ENCODE measurements at places on chromosomes 2 and 18.

DNA sequence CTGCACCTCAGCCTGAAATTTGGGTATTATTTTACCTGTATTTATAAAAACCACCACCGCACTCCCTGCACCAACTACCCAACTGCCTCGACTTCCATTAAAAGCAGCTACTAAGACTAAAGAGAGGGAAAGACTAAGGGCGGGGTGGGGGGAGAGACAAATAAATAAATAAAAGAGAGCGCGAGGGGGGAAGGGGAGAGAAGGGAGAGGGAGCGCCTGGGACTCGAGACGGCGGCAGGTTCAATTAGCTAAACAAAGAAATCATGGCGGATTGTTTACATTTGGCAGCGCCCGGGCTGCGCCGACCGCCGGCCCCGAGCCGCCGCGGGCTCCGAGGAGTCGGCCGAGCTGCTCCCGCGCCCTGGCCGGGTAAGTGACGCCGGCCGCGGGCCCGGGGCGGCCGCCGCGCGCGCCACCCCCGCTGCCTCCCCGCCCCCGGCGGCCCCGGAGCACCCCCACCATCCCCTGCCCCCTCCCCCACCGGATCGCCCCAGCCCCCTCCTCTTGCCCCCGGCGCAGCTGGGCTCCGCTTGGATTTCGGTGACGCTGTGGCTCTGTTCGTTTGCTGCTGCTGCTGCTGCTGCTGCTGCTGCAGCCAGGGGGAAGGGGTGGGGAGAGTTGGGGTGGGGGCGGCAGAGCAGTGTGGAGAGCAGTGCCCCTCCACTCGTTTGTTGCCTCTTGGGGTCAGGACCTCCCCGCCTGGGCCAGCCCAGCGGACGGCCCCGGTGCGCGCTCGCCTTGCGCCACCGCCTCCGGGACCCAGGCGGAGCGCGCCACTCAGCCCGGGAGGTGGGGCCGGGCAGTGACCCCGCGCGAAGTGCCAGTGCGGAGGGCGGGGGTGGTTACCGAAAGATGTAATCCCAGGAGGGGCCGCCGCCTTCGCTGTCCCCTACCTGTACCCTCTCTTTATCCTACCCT is 187.2 kb upstream of the FANCL start:
- DNase-seq: peak; percentile 43

DNA sequence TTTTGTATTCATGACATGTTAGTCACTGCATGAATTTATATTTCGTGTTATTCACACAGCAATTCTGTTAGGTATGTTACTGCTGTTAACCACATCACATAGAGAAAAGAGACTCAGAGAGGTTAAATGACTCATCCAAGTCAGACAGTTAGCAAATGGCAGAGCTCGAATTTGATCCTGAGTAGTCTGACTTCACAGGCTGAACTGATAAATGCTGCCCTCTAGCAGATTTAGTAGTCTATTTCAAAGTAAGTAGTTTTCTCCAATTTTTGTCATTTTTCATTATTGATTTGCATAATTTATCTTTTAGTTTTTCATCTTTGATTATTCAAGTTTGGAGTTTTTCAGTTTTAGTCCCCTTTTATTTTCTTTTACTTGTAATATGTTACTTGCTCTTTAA is 58.3 kb downstream of the WDR7 start:
- no peak for DNase-seq

- no peak for DNase-seq
These were observed 235.8 kb upstream of the RAB12 start for GRCh38 chr18:8373486-8373885.

DNA sequence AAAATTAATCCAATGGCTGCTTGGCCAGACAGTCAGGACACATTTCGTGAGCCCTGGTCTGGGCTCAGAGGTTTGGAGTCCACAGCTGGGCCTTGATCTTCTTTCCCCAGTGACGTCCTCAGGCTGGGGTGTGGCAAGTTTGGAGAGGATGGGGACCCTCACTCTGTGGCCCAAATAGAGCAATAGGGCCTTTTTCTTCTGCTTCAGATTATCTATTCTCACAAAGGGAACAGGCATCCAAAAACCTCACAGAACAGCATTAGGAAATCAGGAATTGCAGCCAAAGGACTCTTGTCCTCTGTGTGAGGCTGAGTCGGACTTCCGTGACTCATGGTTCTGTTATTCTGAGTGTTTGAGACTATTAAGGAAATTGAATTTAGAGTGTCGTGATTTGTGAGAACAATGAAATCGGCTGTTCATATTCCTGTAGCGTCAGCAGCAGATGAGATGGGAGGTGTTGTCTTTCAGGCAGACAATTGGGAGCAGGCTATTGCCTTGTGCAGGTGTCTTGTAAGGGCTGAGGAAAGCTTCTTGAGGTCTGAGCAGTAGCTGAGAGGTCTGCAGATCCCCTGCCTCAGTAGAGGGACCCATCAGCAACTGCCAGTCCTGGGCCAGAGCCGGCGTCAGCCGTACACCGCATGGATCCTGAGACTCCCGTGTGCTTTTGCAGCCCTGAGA is 113.8 kb downstream of the SH3RF3 start:
- no peak for DNase-seq

DNA sequence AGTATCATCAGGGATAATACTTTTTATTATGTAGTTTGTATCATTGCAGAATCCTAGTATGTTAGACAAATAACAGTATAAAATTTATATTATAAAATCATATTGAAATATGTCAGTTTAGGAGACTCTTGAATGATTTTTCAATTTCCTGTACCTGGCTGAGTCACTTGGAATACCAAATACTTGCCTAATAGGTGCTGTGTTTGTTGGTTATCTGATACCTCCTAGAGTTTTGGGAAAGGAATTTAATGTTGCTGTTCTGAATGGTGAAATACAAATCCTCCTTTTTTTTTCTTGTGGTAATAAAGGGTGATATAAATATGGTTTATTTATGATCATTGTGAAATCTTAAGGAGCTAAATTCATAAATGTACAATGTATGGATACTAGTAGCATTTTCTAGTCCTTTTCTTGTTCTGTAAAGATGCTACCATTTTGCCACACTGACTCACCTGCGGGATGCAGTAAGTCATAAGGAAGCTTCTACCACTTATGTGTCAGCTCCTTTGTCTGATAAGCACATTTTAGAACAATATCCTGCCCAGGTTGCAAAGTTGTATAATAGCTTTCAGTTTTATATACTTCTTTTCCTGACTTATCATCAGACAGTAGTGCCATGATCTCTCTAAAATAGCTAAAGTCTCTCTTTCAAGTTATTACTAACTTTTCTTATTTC is 465.5 kb downstream of the XIRP2 start:
- DNase-seq: no peak

DNA sequence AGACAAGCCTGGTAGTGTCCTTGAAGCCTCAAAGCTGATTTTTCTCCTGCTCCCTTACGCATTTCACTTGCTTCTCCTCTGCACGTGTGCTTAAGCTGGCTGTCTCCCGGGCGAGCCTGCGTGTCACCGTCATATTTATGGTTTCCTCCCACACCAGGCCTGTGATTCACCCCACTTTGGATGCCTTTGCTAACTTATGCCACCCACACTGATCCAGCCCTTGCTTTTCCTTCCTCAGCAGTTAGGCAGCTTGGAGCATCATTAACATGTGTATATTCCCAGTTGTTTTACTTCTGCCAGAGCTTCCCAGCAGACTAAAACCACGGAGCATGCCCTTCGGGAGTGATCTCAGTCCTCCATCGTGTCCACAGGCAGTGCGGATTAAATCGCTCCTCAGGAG is 2.2 kb downstream of the ST3GAL5 start:
- DNase-seq: no peak

GRCh38 chr18:56487801-56488200 is 150.6 kb downstream of the TXNL1 start:
- DNase-seq: no peak

GRCh38 chr18:24922491-24922890 is 429.5 kb downstream of the ZNF521 start:
- DNase-seq: no peak

GRCh38 chr2:225158360-225158759 is 116.1 kb upstream of the DOCK10 start:
- no peak for DNase-seq

GRCh38 chr2:236400046-236400574 is 135.9 kb upstream of the ASB18 start:
- DNase-seq: no peak

- no peak for DNase-seq
These were observed 1.8 kb downstream of the MEMO1 start for GRCh38 chr2:32008805-32009515.

GRCh38 chr2:67321588-67321903 is 75.6 kb upstream of the ETAA1 start:
- no peak for DNase-seq

- DNase-seq: no peak
These were observed 537.1 kb upstream of the ID2 start for GRCh38 chr2:8144785-8145184.

GRCh38 chr18:23903971-23904370 is 110.6 kb upstream of the TTC39C start:
- DNase-seq: no peak

- no peak for DNase-seq
These were observed 63.1 kb downstream of the TSN start for GRCh38 chr2:121818546-121818945.

- no peak for DNase-seq
These were observed 490.5 kb downstream of the TNS1 start for GRCh38 chr2:217512259-217512658.

DNA sequence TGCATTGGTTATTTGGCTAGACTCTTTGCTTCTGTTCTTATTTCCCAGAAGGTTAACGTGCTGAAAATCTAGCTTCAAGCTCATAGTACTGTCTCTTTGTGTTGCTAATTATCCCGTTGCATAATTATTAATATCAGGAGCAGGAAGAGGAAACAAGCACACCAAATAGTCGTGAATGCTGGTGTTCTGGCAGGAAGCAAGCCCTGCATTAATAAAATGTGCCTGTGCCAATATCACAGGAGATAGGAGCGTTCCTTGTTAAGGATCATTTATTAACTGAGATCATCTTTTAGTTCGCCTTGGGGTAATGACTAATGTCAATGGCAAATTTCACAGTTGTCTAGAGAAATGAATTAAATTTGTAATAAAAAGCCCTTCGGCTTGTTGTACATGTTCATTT is 893.0 kb upstream of the POU3F3 start:
- DNase-seq: no peak

DNA sequence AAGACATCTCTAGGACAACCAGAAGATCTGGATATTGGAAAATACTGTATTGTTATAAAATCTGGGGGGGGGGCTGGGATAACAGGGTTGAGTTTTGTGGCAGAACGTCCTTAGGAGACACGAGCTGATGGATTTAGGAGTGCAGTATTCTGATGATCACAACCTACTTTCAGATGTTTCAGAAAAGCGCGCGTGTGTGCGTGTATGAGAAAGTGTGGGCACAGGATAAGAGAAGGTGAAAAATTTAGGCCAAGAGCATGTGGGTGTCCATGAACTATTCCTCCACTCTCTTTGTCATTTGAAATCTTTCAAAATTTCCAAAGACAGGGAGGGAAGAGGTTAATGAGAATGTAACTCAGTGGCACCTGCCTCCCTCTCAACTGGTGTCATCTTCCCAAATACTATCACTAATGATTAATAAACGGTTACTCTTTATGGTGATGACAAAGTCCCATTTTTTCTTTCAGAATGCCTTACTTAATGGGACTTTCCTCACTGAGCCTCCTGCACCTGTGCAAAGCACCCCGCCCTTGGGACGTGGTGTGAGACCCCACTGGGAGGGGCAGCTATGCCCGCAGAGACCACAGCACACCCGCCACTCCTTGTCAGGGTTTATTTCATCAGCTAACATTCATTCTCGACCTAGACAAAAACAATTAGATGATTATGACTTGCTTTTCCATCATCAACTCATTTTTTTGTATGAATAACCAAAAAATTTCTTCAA is 53.6 kb downstream of the HS6ST1 start:
- DNase-seq: no peak

DNA sequence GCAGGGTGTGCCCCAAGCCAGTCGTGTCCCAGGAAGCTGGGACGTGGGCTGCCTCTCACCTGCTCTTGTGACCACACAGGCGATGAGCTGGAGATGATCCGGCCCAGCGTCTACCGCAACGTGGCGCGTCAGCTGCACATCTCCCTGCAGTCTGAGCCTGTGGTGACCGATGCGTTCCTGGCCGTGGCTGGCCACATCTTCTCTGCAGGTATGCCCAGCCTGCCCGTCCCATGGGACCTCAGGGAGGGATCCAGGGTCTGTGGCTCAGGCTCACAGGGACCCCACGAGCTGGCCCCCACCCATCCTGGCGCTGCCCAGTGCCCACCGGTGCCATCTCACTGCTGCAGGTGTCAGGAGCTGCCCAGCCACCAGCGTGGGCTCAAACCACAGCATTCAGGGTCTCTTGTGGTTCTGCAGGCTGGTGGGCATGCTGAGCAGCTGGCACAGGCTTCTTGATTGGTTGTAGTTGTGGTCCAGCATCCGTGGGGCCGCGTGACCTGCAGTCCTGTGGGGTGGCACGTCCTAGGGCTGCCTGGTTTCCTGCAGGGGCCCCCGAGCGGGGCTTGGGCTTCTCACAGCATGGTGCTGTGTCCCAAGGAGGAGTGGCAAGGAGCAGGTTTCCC is 3.8 kb downstream of the BOK start:
- DNase-seq: no peak

GRCh38 chr2:24820598-24821432 is 27.6 kb downstream of the CENPO start:
- DNase-seq: no peak

- no peak for DNase-seq
These were observed 17.5 kb upstream of the LIPG start for GRCh38 chr18:49544362-49544761.
